ENCODE measurements at places on chromosomes 7 and 10.

GRCh38 chr7:27208998-27209397, 9.1 kb upstream of the HOXA13 start:
- no peak for DNase-seq

DNA sequence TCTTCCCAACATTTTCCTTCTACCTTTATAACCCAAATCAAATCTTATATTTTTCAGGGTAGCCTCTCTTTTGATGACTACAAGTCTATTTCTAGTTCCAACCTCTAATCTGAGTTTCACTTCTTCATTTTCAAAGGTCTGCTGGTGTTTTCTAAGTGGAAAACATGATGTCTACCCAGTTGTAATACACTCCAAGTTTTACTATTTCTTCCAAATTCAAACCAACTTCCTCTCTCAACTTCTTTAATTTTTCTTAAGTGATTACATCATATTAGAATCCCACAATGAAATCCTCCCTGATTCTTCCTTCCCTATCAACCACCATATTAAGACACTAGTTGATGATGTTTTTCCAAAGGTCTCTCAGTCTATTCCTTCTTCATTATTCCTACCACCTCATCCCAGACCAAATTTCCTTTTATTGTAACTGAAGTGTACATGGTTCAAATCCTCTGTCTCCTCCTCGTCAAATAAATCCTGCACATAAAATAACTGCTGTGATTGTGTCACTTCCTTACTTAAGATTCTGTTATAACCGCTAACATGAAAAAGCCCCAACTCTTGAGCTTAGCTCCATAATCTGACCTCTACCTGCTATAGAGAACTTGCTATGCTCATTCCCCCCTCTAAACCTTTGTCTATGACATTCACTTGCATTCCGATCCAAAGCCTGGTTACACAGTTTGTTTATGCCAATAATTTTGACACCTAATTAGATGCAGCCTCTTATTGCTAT, 12.7 kb downstream of the TAS2R38 start:
- DNase-seq = no peak

- DNase-seq = no peak
These were observed 58.5 kb upstream of the AHR start for GRCh38 chr7:17239683-17240521.

- no peak for DNase-seq
These were observed 75.9 kb downstream of the NRBF2 start for GRCh38 chr10:63208986-63209385.

DNA sequence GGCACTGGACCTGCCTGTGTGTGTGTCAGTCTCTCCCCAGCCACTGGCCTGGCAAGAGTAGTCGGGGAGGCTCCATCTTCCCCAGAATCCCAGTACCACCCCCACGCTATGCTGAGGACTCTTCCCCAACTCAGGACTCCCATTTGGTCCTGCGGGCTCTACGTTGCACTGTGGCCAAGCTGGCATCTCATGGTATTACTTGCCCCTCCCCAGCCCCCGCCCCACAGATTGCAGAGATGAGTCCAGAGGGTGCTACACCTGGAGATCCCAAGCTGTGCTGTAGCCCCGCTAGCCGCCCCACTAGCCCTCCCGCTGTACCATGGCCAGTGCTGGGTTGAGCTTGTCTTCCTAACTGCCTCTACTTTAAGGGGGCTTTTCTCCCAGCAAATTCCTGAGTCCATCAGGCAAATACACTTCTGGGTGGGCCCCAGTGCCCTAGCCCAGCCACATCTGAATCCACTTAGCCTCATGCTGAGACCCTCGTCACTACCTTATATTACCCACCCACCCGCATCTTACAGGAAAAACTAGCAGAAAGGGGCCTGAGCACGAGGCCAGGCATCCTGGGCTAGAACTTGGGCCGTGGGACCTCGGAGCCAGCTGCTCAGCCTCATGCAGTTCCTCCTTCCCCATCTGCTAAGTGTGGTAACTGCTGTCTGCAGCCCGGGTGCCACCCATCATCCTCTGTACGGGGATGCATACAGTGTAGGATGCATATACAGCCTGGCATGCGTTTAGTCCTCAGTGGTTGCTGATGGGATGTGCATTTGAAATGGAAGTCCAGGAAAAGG, 65.8 kb upstream of the CACUL1 start:
- DNase-seq = no peak

- DNase-seq = no peak
These were observed 123.8 kb upstream of the CACNA2D1 start for GRCh38 chr7:82567356-82567755.

DNA sequence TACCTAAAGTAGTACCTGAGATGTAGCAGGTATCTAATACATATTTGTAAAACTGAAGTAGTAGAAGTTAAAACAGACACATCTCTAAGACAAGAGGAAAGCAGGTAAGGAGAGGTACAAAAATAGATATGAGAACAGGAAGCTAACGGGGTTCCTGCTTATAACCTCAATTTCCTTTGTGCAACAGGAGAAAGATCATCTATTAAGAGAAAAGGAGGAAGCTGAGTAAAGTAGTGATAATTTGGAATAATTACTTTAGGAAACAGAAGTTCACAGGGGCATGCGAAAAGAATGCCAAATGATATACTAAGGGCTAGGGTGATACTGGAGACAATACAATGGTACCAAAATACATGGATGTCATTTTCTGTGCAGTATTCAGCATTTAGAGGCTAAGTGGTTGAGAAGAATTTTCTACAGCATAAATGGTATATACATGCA, 108.7 kb downstream of the NRBF2 start:
- no peak for DNase-seq

GRCh38 chr7:139505563-139505962, 17.9 kb upstream of the CLEC2L start:
- DNase-seq = no peak

GRCh38 chr7:4237296-4238235, 444.5 kb upstream of the FOXK1 start:
- no peak for DNase-seq

DNA sequence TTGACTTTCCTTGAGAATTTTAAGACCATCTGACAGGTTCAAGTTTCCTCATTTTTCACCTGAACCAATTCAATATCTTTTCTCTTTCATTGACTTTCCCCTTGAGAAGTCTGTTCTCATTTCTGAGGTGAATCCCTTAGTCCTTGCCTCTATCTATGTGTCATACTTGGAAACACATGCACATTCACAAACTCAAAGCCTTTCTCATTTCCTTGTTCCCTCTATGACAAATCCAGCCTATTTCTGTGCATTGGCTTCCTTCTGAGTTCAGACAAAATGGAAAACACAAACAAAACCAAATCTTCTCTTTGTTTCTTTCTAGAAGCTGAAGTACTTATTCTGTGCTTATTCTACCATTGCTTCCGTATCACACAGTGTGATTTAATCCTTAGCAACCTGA, 13.8 kb downstream of the PTTG1IP2 start:
- DNase-seq = no peak

GRCh38 chr10:9222917-9223316, 1168.4 kb downstream of the GATA3 start:
- DNase-seq = no peak

GRCh38 chr10:93921338-93921737, 27.6 kb downstream of the SLC35G1 start:
- no peak for DNase-seq

- no peak for DNase-seq
These were observed 95.0 kb downstream of the UBE3C start for GRCh38 chr7:157233677-157234076.

DNA sequence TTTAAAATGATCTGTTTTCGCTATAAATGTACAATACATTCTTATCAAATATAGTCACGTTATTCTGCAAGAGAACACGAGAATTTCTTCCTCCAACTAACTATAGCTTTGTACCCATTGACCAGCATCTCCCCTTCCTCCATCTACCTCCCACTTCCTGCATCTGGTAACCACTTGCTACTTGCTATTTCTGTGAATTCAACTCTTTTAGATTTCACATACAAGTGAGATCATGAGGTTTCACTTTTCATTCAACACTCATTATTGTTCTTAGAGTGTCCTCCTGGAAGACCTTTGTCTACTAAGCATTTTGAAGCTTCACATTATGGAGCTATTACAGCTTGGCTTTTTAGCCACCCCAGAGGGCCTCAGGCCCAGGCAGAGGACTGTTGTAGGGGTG, 741.3 kb upstream of the FZD8 start:
- no peak for DNase-seq

GRCh38 chr10:60035984-60036383, 129.6 kb upstream of the CCDC6 start:
- DNase-seq = no peak

DNA sequence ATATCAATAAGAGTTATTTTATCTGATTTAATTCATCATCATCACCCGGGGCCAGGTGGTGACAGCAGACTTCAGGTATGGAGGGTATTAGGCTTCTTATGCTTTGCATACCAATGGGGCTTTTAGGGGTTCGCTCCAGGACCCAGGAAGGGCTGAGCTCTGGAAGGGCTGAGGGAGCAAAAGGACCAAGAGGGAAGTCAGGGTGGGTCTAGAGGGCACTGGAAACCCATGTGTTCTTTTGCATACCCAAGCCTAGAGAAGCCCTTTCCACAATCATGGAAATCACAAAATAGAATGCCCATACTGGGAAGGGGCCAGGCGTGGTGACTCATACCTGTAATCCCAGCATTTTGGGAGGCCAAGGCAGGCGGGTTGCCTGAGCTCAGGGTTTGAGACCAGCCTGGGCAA, 30.9 kb upstream of the VCL start:
- DNase-seq = no peak

GRCh38 chr7:114931656-114932011, 9.7 kb downstream of the MDFIC start:
- no peak for DNase-seq

DNA sequence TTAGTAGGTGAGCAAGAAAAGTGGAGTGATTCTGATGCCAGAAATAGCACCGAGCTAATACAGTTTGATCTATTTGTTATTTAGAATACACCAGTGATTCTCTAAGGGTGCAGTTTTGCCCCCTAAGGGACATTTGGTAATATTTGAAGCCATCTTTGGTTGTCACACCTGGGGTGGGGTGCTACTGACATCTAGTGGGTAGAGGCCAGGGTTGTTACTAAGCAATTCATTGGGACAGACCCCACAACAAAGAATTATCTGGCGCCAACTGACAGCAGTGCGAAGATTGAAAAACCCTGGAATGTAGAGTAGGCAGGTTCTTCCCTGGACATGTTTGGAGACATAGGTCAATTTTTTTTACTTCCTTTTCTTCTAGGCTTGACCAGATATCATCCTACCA, 14.6 kb downstream of the PALS2 start:
- no peak for DNase-seq

- DNase-seq = no peak
These were observed 5.0 kb upstream of the TNS3 start for GRCh38 chr7:47586925-47587324.

- DNase-seq = no peak
These were observed 13.7 kb upstream of the SAMD8 start for GRCh38 chr10:75097666-75098285.

DNA sequence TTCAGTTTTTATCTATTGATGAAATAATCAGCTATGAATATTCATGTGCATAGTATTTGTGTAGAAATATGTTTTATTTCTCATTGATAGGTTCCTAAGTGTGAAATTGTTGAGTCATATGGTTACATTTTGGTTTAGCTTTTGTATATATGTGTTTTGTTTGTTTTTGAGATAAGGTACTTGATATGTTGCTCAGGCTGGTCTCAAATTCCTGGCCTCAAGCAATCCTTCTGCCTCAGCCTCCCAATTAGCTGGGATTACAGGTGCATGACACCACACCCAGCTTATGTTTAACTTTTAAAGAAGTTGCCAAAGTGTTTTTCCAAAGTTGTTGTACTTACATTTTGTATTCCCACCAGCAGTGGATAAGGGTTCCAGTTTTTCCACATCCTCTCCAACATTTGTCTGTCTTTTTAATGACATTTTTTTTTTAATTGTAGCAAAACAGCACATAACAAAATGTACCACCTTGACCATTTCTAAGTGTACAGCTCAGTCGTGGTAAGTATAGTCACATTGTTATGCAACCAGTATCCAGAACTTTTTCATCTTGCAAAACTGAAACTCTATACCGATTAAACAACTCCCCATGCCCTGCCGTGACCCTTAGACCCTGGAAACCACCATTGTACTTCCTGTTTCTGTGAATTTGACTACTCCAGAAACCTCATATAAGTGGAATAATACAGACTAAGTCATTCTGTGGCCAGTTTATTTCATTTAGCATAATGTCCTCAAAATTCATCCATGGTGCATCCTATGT, 12.6 kb upstream of the UBE2D1 start:
- DNase-seq = no peak

DNA sequence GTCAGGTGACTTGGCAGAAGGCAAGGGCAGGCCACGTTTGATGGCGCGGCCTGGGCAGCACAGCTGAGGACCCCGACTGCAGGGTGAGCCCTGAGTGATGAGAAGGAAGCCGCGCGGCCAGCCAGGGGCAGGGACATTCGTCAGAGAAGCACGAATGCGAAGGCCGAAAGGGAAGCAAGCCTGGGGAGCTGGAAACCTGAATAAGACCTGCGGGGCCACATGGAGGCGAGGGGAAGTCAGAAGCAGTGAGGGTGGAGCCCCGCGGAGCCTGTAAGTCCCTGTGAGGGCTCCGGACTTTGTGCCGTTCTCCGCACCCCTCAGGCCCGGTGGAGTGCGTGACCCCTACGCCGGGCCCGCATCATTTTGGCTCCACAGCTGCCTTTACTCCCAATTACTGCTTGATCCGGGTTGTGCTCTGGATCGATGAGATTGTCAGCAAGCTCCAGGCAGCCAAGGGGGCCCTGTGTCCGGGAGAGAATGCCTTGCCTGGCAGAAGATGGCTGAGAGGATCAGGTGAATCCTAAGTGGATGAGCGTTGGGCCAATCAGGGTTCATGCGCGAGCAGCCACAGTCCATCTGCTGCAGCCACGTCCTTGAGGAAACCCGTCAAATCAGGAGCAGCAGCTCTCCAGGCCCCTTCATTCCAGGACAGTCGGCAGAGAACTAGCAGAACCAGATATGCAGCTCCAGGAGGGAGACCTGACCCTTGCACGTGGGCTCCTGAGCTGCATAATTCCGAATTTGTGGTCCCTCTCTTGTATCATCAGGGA, 293.3 kb upstream of the SHH start:
- no peak for DNase-seq

DNA sequence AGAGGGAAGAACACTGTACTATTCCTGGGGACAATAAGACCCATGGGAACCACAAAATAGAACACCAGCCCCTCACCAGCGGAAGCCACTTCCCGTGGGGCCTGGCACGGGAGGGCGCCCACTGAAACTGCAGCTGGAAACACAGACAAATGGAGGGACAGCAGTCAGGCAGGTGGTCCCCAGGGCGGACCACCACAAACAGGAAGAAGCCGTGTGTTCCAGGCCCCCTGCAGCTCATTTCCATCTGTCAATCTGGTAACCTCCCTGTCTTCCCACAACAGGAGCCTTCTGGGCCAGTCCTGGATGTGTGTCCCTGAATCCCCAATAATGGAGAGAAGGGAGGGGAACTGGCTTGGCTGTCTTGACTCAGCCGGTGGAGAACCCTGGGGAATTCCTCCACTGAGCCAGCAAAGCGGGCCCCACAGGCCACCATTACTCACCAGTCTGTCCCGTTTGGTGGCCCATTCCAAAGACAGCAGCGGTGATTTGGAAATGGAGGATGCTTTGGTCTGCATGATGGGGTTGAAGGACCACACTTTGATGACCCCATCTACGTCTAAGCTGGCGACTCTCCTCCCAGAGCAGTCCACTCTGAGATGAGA, 16.7 kb downstream of the WDR91 start:
- DNase-seq = no peak

GRCh38 chr10:74334221-74334620, 183.2 kb downstream of the ADK start:
- DNase-seq = no peak

GRCh38 chr10:99673492-99673891, 14.2 kb downstream of the ENTPD7 start:
- no peak for DNase-seq

Data from activated B cell treated with CpG ODN at 0.5 μM for 24 hours (primary cell).